ENCODE measurements at places on chromosomes 3 and 15.

DNA sequence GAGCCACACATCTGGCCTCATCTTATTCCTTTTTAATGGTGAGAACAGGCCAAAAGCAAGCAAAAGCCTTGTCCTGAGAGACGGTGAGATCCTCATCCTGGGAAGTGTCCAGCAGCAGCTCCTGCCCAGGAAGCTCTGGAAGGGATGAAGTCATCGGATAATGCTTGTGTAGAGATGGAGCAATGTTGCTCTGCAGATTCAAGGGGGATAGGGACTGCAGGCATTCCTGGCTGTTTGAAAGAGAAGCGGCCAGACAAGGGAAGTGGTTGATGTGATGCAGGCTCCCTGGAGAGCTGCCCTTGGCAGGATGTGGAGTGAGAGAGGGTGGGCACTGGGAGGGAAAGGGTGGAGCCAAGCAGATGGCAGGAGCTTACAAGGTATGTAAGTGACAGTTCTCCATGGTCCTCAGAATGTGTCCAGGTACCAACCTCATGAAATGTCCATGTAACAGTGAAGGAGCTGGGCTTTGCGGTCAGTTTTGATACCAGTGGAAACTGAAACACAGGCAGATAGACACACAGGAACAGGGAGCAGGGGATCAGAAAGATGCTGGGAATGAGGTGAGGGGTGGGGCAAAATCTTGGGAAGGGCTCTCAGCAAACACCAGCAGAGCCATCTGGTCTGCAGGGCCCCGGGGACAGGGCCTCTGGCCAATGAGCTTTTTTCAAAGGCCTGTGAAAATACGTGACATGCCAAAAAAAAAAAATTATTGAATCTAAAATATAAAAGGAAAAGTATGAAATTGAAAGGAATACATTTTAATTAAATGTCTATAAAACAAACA, 32.2 kb upstream of the LACTB start:
- DNase-seq: no peak

GRCh38 chr3:192804502-192804901, 77.2 kb upstream of the FGF12 start:
- DNase-seq: no peak

- DNase-seq: no peak
Observed at GRCh38 chr3:13025090-13025489, 48.1 kb downstream of the IQSEC1 start.

DNA sequence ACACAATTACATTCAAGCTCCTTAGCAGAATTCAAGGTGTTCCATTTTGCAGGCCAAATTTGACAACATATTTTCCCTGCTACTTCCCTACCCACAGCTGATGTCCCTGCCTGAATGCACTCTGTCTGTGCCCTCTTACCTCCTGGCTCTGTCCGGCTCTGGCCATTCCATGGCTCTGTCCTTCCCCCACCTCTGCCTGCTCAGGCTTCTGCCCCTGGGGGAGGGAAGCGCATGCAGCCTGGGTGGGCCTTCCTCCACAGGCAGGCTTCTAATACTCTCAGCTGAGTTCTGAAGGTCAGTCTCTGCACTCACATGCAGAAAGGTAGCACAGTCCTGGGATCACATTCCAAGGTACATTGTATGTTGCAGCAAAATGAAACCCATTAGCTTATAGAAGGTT, 113.6 kb upstream of the CACNA2D3 start:
- DNase-seq: no peak

DNA sequence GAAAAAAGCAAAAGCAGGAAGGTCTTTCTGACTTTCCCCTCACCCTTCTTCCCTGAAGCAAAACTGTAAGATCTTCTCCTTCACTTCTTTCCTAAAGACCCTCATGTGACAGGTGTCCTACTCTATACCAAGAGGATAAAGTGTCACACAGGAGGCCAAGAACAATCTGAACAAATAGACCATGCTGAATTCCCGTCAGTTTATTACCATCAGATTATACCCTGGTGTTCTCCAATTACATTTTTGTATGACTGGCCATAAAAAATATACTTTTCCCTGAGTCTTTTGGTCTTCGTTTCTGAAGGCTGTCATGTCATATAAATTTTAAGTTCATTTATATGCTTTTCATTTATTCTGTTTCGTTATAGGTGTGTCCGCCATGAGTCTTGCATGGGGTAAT, 371.4 kb upstream of the CNTN4 start:
- DNase-seq: no peak

DNA sequence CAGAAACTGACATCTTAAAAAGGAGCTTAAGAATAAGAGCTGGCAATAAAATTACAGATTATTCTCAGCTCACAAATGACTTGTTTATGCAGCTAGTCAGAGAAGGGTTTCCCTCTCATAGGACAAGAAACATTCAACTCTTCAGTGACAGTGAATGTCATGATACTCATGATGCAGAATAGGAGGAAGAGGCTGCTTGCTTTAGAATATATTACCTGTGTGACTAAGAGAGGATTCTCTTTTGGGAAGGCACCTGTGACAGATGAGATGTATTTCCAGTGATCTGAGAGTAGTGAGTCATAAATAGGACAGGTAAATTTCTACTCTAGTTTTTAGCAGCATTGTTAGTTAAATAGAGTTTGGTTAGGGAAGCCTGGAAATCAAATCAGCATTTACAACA, 39.9 kb downstream of the RASA2 start:
- no peak for DNase-seq

GRCh38 chr3:13077431-13078162, 4.4 kb upstream of the IQSEC1 start:
- DNase-seq: no peak

DNA sequence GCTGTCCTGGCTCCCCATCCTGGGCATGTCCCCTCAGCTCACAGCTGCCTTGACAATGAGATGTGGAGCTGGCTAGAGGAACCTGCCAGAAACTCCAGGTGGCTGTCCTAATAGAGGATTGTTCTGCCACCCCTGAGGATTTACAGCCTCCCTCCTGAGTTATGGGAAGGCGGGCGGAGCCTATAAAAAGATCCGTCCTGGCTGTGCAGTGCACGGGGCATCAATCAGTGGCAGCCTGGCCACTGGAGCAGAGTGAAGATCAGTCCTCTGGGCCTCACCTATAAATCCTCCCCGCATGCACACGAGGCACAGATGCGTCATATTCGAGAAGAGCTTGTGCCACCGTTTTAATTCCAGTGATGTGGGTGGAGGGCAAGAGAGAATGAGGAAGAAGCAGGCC, 90.0 kb downstream of the MEGF11 start:
- no peak for DNase-seq

GRCh38 chr3:192212979-192213378, 514.4 kb downstream of the FGF12 start:
- DNase-seq: no peak

- DNase-seq: no peak
Observed at GRCh38 chr3:14174483-14174882, 3.9 kb downstream of the XPC start.

GRCh38 chr15:69462030-69462492, 9.4 kb downstream of the RPLP1 start:
- DNase-seq: no peak

DNA sequence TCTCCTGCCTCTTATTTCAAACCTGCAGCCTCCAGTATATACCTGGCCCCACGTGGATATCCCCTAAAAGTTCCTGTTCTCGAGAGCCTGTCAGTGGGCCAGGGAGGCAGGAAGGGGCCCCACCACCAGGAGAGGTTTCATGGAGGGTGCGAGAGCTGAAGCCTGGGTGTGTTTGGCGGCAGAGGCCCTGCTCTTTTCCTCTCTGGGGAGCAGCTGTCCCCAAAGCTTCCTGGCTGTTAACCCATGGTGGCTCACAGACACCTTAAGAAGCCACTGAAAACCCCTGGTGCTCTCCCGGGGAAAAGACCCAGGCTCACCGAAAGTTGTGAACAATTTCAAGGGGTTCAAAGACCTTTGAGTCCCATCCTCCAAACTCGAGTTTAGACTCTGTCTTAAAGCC, 1.1 kb downstream of the PRRT3 start:
- DNase-seq: no peak

- no peak for DNase-seq
Observed at GRCh38 chr15:56725386-56725785, 7.9 kb downstream of the ZNF280D start.

- DNase-seq: no peak
Observed at GRCh38 chr3:154904328-154904727, 175.8 kb upstream of the MME start.

GRCh38 chr15:73232776-73233175, 136.0 kb downstream of the HCN4 start:
- no peak for DNase-seq

DNA sequence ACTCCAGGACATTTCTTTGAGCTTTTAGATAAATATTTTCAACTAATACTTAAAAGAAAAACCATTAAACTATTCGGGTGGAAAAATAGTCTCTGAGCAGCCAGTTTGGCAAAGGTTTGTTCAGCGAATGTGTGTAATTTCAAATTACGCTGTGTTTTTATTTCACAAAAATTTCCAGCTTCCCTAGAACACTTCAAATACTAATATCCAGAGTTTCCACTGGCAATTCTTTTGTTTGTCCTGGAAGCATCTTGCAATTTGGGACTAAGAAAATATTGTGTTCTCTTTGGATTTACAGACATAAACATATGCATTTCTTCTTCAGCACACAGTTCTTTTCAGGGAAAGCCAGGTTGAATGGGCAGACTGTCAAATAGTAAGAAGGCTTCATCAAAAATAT, 61.9 kb downstream of the MDFIC2 start:
- no peak for DNase-seq
